ENCODE measurements at places on chromosomes 7 and 10.

DNA sequence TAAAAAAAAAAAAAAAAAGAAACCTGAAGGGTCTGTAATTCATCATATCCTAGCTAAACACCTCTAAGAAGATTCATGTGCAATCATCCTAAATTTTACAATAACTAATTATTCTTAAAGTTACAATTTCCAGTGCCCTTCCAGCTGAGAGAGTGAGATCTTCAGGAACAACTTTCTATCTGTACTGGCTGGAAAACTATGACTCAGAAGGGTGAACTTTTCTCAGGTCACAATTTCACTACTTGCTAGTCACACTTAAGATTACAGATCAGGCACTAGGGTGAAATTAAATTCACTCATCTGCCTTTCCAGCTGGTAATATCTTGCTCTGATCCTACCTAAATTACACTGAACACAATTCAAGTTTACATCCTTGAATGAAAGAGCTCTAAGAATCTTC is 158.8 kb downstream of the ANK3 start:
- no peak for DNase-seq

- DNase-seq: no peak
Measured at GRCh38 chr10:21677551-21677950, 143.5 kb downstream of the MLLT10 start.

DNA sequence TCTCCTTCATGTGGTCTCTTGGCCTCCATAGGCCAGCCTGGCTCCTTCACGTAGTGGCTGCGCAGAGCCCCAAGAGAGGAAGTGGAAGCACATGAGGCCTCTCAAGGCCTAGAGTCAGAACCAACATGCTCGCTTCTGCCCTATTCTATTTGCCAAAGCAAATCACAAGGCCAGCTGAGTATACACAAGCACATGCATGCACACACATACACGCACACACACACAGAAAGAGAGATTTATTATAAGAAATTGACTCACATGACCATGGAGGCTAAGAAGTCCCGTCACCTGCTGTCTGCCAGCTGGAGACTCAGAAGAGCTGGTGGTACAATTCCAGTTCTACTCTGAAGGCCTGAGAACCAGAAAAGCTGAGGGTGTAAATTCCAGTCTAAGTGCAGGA is 64.3 kb upstream of the NRP1 start:
- no peak for DNase-seq

DNA sequence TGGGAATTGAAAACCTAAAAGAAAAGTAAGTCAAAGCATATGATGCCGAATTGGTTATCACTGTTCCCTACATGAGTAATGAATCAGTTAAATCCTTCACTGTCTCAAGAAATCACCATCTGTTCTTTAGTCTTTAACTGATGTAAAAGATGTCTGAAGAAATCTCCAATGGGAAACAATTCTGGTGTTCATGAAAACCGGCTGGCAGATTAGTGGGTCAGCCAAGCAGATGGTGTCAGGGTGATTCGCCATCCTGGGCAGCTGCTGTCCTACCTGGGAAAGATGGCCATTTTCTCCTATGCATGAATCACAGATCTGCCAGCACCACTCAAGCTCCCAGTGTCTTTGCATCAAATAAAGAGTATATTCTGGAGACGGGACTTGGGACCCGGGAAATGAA is 925.2 kb upstream of the GHITM start:
- DNase-seq: no peak

GRCh38 chr7:42372479-42372878 is 135.5 kb upstream of the GLI3 start:
- no peak for DNase-seq

Data from NCI-H748 treated with DMSO at 0.1 percent for 48 hours (cell line).